Cerebellar cortex (tissue), 1 donor: ENCODE measurements at places on chromosomes 2 and 18.

DNA sequence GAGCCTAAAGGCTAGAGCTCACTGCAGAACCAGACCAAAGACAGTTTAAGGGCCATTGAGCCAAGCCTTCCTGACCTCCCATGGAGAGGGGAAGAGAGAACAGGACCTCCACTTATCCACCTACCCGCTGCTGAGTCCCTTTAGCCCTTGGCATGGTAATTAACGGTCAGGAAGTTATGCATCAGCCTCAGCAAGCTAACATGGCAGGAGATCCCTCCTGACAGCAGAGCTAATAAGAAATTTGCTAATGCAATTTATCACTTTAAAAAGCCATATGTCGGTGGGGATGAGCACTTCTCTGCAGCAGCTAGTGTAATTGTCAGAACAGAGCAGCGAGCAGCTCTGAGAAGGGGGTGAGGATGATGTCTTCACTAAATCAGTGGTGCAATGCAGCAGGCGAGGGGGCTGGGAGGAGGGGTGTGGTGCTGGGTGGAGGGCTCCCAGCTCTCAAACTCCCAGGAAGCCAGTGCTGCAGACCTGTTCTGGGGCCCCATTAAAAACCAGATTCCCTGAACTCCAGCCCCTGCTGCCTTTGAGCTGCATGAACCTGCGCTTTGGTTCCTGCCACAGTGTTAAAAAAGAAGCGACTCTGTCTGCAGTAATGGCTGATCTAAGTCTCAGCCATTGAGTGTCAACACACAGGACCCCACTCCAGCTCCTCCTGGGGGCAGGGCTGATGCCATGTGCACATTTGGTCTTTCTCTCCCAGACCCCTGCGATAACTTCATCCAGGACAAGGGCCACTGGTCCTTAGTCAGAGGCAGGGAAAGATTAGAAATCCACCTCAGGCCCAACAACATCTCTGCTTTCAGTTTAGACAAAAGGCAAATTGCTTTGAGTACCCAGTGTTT, 84.2 kb upstream of the STPG4 start:
- DNase-seq: no peak

- DNase-seq: no peak
These were observed 700.1 kb downstream of the ADCYAP1 start for GRCh38 chr18:1604751-1605150.

DNA sequence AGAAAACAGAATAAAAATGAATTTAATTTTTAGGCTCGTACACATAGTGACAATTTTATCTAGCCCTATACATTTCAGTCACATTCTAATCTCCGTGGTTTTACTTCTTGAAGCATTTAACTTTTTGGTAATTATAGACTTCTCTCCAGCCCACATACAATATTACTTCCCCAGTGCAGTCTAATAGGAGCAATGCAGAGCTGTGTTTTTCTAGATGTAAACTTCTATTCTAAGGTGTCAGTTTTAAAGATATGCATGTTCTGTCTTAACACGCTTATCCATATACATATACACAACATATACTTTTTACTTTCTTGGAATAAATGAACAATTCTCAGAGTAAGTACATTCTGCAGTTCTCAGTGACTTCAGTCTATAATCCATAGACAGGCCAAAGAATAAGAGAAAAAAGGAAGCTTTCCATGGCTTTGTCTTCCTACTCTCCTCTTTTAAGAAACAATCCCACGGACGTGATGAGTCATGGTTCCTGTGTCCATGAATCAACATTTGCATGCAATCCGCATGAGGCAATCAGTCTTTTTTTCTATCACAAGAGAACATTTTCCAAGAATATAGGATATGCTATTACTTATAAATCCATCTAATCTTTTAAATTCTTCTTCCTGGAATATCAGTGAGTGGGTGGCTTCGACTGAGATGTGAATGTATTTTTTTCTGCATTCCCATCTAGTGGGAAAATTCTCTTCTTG, 42.8 kb downstream of the CCDC102B start:
- no peak for DNase-seq

DNA sequence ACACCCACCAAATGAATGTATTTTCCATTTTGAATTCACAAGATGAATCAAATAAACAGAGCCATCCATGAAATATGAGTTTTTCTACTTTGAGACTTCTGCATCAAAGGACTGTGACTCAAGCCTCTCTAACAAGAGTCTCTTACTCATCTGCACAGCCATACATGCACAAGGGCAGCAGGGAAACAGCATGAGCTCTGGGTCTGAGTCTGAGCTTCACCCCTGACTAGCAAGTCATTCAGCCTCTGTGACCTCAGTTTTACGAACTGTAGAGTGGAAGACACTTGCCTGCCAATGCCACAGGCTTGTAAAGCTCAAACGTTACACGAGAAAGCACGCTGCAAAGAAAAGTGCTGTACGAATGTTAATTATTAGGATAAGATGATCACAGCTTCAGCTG, 42.9 kb downstream of the MREG start:
- no peak for DNase-seq

DNA sequence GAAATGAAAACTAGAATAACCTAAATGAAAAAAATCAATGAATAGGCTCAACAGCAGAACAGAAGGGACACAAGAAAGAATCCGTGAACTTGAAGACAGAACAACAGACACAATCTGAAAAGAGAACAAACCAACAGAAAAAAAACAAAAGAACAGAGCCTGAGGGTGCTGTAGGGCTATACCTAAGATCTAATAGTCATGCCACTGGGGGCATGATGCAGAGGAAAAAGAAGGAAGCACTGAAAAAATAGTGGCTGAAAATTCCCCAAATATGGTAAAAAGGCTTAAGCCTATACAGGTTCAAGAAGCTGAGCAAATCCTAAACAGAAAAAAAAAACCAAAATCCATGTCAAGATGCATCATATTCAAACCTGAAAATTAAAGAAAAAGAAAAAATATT, 50.3 kb downstream of the KANSL3 start:
- DNase-seq: no peak

- no peak for DNase-seq
These were observed 64.4 kb downstream of the ANTXR1 start for GRCh38 chr2:69077252-69077950.

- DNase-seq: no peak
These were observed 107.9 kb downstream of the ALPK2 start for GRCh38 chr18:58520969-58521368.

DNA sequence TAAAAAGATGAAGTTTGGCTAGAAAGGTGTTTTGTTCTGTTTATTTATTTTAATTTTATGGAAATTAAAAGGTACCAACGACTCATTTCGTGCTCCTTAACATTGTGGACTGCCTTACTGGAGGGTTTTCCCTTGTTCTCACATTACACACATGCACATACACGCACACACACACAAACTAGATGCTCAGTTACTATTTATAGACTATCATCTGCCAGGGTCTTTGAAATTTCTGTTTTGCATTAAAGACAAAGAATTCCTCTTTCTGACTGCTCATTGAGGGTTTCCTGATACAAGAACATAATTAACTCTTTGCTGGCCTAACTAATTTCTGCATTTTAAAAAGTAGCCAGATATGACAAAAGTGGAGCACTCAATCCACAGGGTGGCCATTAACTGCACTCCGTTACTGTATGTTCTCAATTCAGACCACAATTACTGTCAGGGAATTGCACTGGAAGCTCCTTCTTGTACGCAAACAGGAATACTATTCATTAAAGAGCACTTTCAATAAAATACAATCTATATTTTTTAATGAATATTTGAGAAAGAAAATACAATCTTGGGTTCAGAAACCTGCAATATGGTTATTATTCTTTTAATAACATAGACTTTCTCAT, 366.9 kb upstream of the GALNT5 start:
- peak; percentile 23 for DNase-seq

DNA sequence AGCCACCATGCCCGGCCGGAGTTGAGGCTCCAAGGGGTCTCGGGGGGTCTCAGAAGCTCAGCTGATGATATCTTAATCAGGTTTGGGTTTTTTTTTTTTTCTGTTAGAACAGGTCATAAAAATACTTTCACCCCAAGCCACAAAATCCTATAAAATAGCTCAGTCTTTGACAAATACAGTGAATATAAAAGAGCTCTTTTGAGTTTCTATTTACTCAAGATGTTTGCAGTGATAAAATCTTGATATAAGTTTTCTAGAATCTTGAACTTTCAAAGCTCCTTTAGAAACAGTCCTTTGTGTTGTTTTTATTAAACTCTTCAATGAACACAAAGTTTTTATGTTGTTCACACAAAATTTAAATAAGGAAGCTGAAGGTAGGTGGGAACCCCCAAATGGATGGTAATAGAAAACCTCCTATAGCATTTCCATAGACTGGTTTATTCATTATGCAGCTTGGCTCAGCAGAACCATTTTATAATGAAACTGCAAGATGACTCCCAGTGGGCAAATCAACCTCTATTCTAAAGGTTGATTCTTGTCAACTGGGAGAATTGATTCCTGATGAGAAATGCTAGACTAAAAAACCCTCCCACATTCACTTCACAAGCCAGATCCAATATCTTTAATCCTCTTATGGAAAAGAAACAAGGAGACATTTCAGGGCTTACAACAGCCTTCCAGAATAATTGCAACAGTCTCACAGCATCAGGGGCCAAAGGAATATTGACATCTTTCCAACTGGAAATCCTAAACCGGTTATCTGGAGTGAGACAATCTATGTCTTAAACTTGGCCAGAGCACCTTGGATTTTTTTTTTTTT, 13.6 kb upstream of the NARS1 start:
- no peak for DNase-seq

DNA sequence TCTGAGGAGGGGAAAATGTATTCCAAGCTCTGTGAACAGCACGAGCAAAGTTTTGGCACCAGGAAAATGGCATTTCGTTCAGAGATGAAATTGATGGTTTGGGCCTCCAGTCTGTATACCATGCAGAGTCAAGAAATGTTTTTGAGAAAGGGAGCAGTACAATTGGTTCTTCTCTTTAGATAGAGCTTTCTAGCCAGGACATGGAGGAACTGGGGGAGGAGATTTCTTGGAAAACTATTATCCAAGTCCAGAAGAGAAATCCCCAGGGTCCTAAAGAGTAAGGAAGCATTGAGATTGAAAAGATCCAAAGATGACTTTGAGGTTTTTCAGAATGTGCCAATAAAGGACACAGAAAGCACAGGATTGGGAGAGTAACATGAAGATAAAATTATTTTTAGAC, 432.4 kb downstream of the TNS1 start:
- no peak for DNase-seq
